ENCODE measurements at places on chromosomes 4 and X.

DNA sequence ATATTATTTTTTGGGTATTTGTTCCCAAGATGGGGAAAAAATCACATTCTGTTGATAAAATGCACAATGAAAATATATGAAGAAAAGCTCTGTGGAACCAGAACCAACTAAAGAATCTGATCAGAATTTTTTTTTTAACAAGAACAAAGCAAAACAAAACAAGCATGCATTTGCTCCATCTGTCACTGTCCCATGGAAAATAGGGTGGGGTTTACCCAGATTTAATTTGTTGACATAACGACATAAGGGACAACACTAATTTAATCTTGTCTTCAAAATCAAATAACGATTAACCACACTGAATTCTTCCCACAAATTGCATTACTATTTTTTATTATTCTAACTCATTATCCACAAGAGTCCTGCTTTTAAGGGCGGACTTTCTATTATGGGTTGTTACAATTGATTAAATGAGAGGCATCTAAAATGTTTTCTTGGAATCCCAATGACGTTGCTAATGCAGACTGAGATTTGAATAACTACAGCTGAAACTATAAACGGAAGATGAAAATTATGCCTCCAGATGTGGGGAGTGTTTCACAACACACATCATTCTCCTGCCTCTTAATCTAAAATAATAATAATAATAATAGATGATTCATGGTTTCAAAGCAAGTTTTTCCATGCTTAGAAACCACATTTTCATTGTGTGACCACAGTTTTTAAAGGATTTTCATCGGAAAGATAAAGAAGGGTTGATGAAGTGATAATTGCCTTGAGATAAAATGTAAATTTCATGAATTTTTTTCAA is 307.0 kb upstream of the CPEB2 start:
- no peak for DNase-seq

GRCh38 chr4:101762534-101762933 is 28.0 kb upstream of the BANK1 start:
- no peak for DNase-seq

- no peak for DNase-seq
These were observed 28.8 kb downstream of the CCNI start for GRCh38 chr4:77047037-77047436.

DNA sequence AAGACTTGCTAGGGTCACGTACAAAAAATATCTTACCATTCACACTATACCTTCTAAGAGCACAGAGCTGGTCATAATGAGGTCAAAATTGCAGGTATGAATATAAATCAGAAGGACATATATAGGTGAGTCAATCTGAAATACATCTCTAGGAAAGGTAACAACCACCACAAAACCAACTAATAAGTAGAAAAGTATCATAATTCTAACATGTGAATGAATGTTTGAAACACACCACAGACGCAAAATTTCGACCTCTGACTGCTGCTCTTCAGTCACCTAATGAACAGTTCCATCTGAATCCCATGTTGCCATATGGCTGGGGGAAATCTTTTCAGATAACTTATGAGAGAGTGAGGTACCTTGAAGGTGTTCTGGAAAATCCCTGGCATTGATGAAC is 22.1 kb downstream of the STAP1 start:
- DNase-seq, result no peak

DNA sequence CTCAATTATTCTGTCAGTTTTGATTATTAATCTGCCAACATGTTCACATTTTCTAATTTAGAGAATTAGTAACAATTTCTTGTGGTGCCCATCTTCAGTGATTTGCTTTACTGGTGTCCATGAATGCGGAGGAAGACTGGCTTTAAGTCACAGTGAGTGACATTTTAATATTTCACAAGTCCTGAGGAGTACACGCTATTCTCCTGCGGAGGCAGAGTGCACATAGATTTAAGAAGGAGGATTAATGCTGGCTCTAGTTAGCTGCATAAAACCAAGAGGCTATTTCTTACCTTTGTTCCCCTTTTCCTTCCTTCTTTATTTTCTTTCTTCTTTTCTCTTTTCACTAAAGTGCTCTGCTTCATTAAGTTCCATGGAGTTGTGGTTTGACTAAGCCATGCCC is 495.2 kb upstream of the IGFBP7 start:
- DNase-seq, result no peak

- DNase-seq, result no peak
These were observed 135.3 kb upstream of the VCX2 start for GRCh38 chrX:8306291-8306925.

DNA sequence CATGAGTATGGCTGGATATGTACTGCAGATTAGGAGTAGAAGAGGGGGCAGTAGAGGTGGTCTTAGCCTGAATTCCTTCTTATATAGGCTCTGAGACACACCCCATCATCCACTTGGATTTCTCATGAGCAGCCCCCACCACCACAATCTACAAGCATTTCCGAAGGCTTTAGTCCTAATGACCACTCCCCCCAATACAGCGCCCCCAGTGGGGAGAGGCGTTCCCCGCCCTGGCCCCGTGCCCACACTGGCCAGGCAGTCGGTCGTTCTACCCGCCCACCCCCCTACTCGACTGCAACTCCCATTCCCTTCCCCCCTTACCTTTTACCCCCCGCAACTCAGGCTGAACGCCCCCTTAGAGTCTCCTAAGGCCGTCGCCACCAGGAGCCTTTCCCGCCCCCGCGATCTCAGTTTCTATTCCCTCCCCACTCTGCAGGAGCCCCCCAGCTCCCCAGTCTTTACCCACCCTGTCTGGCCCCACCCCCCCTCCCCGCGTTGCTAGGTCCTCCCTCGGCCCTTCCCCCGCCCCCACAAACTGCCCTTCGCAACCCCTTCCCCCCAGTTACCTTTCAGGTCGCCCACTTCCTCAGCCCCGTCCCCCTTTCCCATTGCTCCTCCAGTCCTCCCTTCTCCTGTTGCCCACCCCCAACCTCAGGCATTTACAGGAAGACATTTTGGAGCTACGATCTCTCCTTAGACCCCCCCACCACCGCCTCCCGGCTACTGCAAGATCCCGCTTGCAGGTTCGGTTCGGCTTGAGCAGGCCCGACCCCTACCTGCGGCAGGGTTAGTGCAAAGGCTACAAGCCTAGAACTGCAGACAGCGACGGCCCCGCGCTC is 468 bp downstream of the ZMYM3 start:
- peak; percentile 33 for DNase-seq

GRCh38 chr4:111494471-111494870 is 650.8 kb upstream of the FAM241A start:
- no peak for DNase-seq

DNA sequence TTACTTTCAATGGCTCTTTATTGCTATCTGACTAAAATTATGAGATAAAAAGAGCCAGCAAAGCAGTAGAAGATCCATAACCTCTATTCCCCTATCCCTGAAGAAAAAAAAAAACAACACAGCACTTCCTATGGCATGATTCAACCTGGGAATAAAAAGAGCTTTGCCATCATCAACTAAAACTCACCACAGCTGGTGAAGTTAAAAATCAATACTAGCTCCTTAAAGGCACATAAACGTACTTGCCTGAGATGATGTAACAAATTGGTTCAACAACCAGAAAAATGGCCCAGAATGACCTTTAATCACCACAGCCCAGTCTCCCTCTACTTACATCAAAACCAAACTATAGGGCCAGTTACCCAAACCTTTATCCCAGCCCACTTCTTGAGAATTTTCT is 153.8 kb downstream of the MAML3 start:
- no peak for DNase-seq
